ENCODE measurements at places on chromosomes 4 and X.

GRCh38 chrX:74421740-74422352, 553 bp downstream of the SLC16A2 start:
- DNase-seq, result no peak
- no peaks in the 10 kb centered on the region for H3K4me1 ChIP-seq
- no peak overlapping the region for H3K4me3 ChIP-seq
- no peaks in the 10 kb centered on the region for H3K36me3 ChIP-seq

GRCh38 chr4:150938417-150938816, 76.7 kb downstream of the LRBA start:
- DNase-seq, result no peak
- no peak overlapping the region for H3K27ac ChIP-seq
- no peaks in the 10 kb centered on the region for H3K36me3 ChIP-seq
- H3K4me3 ChIP-seq, result no peak overlapping the region
- no peaks in the 10 kb centered on the region for H3K27me3 ChIP-seq

DNA sequence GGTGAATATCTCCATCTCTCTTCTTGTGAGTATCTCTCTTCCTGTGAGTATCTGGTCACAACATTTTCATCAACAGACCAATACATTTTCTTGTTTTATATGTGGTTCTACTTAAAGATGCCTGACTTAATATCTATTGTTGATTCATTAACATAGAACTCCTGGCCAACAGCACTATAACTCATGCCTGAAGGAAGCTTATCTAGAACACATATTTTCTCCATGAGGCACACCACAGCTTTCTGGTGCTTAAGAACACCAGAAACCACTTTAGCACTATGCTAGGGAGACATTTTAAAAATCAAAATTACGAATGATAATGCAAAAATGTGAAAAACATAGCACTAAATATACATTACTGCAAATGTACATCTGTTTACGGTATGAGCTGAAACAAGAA, 190.4 kb downstream of the GABRB1 start:
- H3K27me3 ChIP-seq, result no peaks in the 10 kb centered on the region
- no peak for DNase-seq
- H3K4me1 ChIP-seq, result peaks cover 38% of the 10 kb centered on the region
- no peak overlapping the region for H3K27ac ChIP-seq
- H3K36me3 ChIP-seq, result no peaks in the 10 kb centered on the region
- no peak overlapping the region for H3K4me3 ChIP-seq

- no peak overlapping the region for H3K4me3 ChIP-seq
- H3K27me3 ChIP-seq, result no peaks in the 10 kb centered on the region
- no peaks in the 10 kb centered on the region for H3K4me1 ChIP-seq
- DNase-seq, result no peak
- H3K36me3 ChIP-seq, result no peaks in the 10 kb centered on the region
Observed at GRCh38 chrX:100070334-100070849, 339.7 kb downstream of the PCDH19 start.

DNA sequence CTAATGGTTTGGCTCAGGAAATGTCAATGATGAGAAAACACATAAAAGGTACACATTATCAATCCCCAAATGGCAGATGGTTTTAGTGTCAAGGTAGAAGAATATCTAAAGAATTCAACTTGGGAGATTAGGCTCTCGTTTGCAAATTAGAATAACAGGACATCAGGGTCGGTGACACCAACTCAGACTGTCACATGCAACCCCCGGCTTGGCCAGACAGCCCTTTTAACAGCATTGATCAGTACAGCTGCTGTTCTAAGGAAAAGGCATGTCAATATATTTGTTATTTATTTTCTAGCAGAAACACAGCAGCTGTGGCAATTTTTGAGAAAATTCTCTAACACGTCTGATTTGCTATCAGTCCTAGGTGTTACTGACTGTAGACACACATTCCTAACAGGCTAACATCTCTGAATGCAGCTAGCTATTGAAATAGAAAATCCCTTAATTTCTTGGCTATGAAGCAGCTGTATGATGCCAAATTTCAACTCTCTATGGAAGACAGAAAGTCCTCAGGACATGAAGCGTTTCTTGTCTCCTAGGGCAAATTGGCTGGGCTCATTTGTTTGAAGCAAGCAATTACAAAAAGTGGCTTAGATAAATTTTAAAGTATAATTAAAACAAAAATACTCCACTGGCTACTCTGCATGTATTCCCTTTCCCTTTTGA, 269.0 kb upstream of the CXXC4 start:
- H3K27me3 ChIP-seq, result no peaks in the 10 kb centered on the region
- H3K36me3 ChIP-seq, result no peaks in the 10 kb centered on the region
- H3K27ac ChIP-seq, result no peak overlapping the region
- H3K4me1 ChIP-seq, result no peaks in the 10 kb centered on the region

GRCh38 chrX:121151293-121151692, 103.9 kb downstream of the GLUD2 start:
- no peak for DNase-seq
- H3K36me3 ChIP-seq, result no peaks in the 10 kb centered on the region
- H3K27me3 ChIP-seq, result no peaks in the 10 kb centered on the region
- H3K27ac ChIP-seq, result no peak overlapping the region
- no peaks in the 10 kb centered on the region for H3K4me1 ChIP-seq

DNA sequence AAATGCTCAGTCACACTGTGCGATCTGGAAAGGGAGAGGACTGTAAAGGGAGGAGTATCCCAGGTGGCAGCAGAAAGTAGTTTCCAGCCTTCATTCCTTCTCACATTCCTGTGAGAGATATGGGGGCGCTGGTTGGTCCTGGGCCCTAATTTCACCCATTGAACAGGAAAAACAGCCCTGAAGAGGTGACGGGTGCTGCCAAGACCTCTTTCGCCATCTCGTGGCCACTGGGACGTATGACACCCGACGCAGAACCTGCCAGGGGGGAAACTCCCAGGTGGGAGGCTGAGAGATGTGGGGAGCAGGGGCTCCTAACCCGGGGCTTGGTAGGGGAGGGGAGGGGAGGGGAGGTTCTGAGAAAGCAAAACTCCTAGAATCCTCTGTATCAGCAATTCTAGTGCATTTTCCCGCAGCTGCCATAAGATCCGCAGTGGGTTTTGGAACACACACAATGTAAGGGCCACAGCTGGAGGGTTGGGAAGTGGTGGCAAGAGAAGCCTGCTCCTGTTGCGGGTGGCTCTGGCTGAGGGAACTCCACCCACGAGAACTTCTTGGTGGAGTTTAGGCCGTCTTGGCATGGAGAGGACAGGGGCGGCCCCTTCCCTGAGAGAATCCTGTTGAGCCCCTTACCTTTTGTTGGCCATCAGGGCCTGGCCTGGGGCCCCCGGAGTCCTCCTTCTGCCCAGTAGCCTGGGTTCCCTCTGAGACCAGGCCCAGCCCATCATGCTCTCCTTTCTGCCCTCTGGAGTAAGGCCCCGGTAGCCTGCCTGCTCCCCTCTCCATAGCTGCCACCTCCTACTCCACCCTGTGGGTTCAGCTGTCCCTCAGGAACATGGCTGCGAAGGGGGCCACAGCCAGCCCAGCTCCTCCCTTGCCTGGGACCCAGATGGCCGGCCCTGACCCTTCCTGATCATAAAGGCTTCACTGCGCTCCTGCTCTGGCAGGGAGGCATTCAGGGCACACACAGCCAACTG, 134.1 kb downstream of the OR13H1 start:
- no peaks in the 10 kb centered on the region for H3K27me3 ChIP-seq
- DNase-seq, result peak; percentile 48
- no peaks in the 10 kb centered on the region for H3K36me3 ChIP-seq
- no peaks in the 10 kb centered on the region for H3K4me1 ChIP-seq

DNA sequence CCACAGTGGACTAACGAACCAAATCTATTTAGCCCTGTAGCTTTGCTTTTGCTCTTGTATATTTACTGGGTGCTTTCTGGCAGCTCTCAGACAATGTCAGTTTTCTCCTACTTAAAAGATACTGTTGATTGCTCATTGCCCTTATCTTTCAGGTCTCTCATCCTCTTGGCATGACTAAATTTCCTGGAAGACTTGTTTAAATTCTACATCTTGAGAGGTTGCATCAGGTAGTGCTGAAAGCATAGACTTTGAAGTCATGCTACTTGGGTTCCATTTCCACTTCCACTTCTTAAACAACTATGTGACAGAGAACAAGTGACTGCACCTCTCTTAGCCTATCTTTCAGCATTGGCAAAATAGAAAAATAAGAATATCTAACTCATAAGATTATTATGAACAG, 8.4 kb downstream of the TDO2 start:
- no peak overlapping the region for H3K27ac ChIP-seq
- no peaks in the 10 kb centered on the region for H3K36me3 ChIP-seq
- DNase-seq, result no peak

DNA sequence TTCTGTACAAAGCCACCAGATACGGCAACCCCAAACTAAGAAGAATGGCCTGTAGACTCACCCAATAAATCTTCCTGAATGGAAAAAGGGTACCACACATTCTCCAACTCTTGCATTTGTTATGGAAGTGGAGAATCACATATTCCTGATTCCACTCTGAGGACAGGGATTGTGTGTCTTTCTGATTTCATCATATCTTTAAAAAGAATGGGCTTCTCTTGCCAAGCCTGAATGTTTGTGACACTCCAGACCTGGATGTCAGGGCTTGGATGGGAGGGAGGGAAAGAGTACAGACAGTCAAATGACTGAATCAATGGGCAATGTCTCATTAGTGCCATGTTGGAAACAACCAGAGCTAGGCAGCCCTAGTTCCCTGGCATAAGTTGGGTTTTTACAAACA, 77.4 kb downstream of the PLAC1 start:
- no peaks in the 10 kb centered on the region for H3K36me3 ChIP-seq
- no peak overlapping the region for H3K4me3 ChIP-seq
- H3K27me3 ChIP-seq, result no peaks in the 10 kb centered on the region
- no peaks in the 10 kb centered on the region for H3K4me1 ChIP-seq
- DNase-seq, result no peak

- no peaks in the 10 kb centered on the region for H3K36me3 ChIP-seq
- no peaks in the 10 kb centered on the region for H3K4me1 ChIP-seq
- no peaks in the 10 kb centered on the region for H3K27me3 ChIP-seq
- DNase-seq, result no peak
- H3K27ac ChIP-seq, result no peak overlapping the region
Observed at GRCh38 chrX:100411802-100412715, 2.0 kb upstream of the PCDH19 start.

- DNase-seq, result no peak
- H3K4me1 ChIP-seq, result no peaks in the 10 kb centered on the region
- no peak overlapping the region for H3K4me3 ChIP-seq
- no peak overlapping the region for H3K27ac ChIP-seq
- H3K27me3 ChIP-seq, result no peaks in the 10 kb centered on the region
Observed at GRCh38 chr4:70958681-70959080, 34.8 kb upstream of the DCK start.

GRCh38 chr4:151644622-151645021, 116.2 kb downstream of the GATB start:
- H3K27me3 ChIP-seq, result no peaks in the 10 kb centered on the region
- H3K4me3 ChIP-seq, result no peak overlapping the region
- H3K27ac ChIP-seq, result no peak overlapping the region
- peak; percentile 49 for DNase-seq
- H3K4me1 ChIP-seq, result no peaks in the 10 kb centered on the region

DNA sequence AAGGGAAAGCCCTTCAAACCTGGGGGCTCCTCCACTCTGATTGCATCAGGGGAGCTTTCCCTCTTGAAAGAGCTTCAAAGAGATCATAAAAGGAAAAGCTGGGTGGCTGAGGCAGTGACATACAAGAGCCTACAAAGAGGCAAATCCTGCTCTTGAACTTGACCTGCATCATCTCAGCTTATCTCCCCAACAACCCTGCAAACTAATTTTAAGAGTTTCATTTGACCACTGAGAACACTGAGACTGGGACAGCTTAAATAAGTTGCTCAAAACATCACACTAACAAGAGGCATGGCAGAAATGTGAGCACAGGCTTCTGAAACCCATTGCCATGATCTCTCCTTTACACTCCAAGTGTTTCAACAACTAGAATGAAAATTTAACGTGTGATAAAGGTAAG, 101.6 kb upstream of the PPARGC1A start:
- H3K27ac ChIP-seq, result no peak overlapping the region
- no peak overlapping the region for H3K4me3 ChIP-seq
- no peaks in the 10 kb centered on the region for H3K27me3 ChIP-seq
- no peak for DNase-seq
- no peaks in the 10 kb centered on the region for H3K36me3 ChIP-seq
- no peaks in the 10 kb centered on the region for H3K4me1 ChIP-seq

DNA sequence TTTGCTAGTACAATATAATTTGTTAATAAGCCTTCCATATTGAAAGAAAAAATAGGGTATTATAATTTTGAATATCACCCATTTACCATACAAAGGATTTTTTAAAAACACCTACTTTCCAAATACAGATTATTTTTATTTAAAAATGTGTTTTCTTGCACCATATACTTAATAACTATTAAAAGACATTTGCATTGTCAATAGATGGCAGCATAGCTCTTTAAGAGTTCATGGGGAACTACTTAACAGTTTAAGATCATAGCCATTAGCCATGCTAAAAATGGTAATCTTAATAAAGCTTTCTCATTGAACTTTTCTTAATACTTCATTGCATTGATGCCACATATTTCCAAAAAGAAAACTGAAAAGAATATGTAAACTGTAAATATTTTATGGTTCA, 1995.9 kb downstream of the C4orf33 start:
- DNase-seq, result no peak
- H3K36me3 ChIP-seq, result no peaks in the 10 kb centered on the region
- no peak overlapping the region for H3K27ac ChIP-seq
- no peaks in the 10 kb centered on the region for H3K27me3 ChIP-seq
- no peak overlapping the region for H3K4me3 ChIP-seq

- no peaks in the 10 kb centered on the region for H3K4me1 ChIP-seq
- no peak for DNase-seq
- H3K4me3 ChIP-seq, result no peak overlapping the region
- H3K27ac ChIP-seq, result no peak overlapping the region
- H3K27me3 ChIP-seq, result no peaks in the 10 kb centered on the region
- H3K36me3 ChIP-seq, result no peaks in the 10 kb centered on the region
Observed at GRCh38 chr4:134958862-134959261, 757.3 kb upstream of the PABPC4L start.

GRCh38 chr4:38660838-38661237, 3.2 kb upstream of the KLF3 start:
- H3K36me3 ChIP-seq, result no peaks in the 10 kb centered on the region
- no peak overlapping the region for H3K4me3 ChIP-seq
- no peak overlapping the region for H3K27ac ChIP-seq
- H3K4me1 ChIP-seq, result peaks cover 11% of the 10 kb centered on the region
- no peak for DNase-seq
- no peaks in the 10 kb centered on the region for H3K27me3 ChIP-seq

GRCh38 chr4:151555151-151555945, 146.4 kb downstream of the FHIP1A start:
- H3K27ac ChIP-seq, result no peak overlapping the region
- H3K4me1 ChIP-seq, result no peaks in the 10 kb centered on the region
- DNase-seq, result no peak
- H3K4me3 ChIP-seq, result no peak overlapping the region
